ENCODE measurements at places on chromosomes 5 and 9. TPM values are rescaled to one million over a fixed set of nuclear protein-coding genes. Genes with fewer than 3 reads are reported as not detected.

RNF183 gene
- total RNA-seq = not detected

RMND5B gene
- 30.0 TPM for total RNA-seq

TAL2 gene
- total RNA-seq = not detected

CATSPER3 gene
- 0.10 TPM for total RNA-seq

LPAR1 gene
- total RNA-seq = 95.9 TPM

MCTP1 gene
- total RNA-seq = 1.3 TPM

NUTM2F gene
- not detected for total RNA-seq

MEIKIN gene
- total RNA-seq = not detected

SPOCK1 gene
- total RNA-seq = 305 TPM

PCDHA10 gene
- total RNA-seq = 0.50 TPM

GFRA3 gene
- total RNA-seq = 0.03 TPM

PCDHA7 gene
- 1.7 TPM for total RNA-seq

RLN2 gene
- total RNA-seq = not detected

ALG2 gene
- total RNA-seq = 42.0 TPM

SPATA31E1 gene
- not detected for total RNA-seq

TMEM161B gene
- 11.9 TPM for total RNA-seq

SLC1A1 gene
- total RNA-seq = 25.8 TPM

Data from smooth muscle cell of the pulmonary artery (primary cell).